GM13977 (cell line): ENCODE measurements at places on chromosomes 4 and X.

GRCh38 chr4:165294907-165295306 is 32.6 kb upstream of the MSMO1 start:
- DNase-seq: no peak

- DNase-seq: no peak
Measured at GRCh38 chr4:125481334-125482045, 166.7 kb downstream of the FAT4 start.

DNA sequence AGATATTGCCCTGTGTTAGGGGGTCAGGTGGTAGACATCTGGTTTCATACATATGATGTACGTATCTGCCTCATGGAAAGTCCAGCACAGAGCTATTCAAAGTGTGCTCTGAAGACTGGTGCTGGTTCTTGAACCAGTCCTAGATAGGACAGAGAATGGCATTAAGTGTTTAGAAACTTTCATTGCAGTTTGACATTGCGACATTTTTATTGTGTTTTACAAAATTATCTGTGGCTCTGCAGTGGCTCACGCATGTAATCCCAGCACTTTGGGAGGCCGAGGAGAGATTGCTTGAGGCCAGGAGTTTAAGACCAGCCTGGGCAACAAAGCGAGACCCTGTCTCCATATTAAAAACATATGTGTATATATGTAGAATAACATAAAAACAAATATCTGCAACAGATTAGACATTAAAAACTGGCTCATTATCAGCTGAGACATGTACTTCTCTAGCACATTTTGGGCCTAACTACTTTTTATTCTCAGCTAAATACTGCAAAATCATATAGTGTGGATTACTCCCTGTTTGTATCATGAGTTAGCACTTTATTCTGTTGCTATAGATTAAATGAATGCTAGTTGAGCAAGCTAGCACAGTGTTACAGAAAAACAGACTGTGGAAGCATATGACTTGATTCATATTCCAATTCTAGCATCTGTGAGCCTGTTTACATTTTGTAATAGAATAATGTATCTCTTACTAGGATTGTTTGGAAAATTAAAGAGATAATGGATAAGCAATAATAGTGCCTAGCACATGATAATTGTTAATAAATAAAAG is 57.1 kb downstream of the USP9X start:
- no peak for DNase-seq

- no peak for DNase-seq
Measured at GRCh38 chr4:48049483-48049882, 32.9 kb downstream of the NIPAL1 start.

DNA sequence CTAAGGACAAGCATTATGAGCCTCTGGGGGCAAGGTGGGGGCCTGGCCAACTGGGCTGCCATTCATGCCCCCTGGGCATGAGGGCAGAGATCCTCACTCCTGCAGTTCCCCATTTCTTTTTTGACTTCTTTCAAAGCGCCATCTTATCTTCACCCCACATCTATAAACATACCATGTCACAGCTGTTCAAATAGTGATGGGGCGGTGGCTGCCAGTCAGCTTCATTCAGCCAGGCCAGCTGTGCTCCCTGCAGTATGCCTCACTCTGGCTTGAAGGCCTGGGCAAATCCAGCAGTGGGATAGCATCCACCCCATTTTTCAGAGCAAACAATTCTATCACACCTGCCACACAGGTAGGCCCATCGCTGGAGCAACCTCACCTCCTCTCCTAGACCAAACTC is 85.5 kb downstream of the NHSL2 start:
- no peak for DNase-seq

GRCh38 chrX:147570483-147570882 is 341.2 kb upstream of the FMR1 start:
- no peak for DNase-seq
